Right renal cortex interstitium (tissue), 3 donors: ENCODE measurements at places on chromosomes 13 and 19. TPM values are rescaled to one million over a fixed set of nuclear protein-coding genes. Genes with fewer than 3 reads are reported as not detected.

DNA sequence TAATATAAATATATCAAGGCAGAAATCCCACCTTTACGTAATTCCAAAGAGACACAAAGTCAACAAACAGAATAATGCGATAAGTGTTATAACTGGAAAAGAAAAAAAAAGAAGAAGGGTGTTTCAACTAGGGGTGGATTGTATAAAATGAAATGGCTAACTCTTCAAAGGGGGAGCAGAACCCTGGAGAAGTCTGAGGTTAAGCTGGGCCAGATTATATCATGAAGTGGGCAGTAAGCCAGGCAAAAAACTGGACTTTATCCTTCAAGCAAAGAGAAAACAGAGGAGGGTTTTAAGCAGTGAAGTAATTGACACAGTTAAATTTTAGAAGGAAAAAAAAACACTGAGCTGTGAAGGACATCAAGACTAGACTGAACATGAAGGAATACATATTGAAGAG lies 41.9 kb downstream of the TBC1D4 start:
- no peak for DNase-seq

DNA sequence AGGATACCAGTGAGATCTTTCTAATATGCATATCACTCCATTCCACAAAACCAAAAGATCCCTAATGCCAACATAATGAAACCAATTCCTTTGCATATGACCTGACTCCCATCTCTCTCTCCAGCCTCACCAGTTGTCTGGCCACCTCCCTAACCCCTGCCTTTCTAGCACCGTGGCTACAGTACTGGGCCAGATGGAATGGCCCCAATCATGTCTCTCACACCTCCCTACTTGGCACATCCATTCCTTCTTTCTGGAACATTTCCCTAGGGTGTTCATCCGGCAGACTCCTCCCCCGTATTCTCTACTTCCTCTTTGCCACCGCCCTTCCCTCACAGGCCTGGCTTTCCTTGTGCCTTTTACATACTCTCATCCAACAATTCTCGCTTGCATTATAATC lies 62.0 kb downstream of the GPALPP1 start:
- no peak for DNase-seq

DNA sequence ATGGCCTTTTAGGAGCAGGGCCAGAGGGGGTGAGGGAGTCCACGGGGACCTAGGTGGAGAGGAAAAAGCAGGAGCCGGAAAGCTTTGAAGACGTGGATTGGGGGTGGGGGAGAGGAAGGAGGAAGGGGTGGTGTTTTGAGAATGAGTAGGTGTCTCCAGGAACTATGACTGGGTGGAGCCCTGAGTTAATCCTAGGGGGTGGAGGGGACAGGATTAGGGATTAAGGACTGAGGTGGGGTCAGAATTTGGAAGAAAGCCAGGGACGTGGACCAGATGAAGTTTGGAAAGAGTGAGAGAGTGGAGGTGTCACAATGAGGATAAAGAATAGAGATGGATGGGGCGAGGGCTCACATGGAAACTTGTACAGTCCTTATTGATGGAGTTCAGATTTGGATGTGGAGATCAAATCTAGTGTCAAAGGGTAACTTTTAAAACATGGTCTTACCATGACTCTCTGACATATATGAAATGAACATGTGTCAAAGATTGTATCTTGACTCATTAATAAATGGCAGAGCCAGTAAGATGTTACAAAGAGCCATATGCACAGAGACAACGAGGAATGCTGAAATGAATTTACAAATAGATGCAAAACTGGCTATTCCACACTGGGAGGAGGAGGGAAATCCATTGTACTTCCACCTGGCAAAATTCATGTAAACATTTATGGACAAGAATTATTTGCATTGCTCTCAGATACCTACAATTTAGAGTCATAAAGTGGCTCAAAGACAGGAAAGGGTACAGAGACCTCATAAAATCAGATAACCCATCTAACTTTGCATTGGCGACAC lies 1.7 kb upstream of the KLK13 start:
- no peak for DNase-seq

Gene FOXA3
- polyA plus RNA-seq: 0.30 TPM

Gene NLRP5
- polyA plus RNA-seq: not detected
